Central memory CD8-positive, alpha-beta T cell (primary cell): ENCODE measurements at places on chromosomes 2 and 18.

DNA sequence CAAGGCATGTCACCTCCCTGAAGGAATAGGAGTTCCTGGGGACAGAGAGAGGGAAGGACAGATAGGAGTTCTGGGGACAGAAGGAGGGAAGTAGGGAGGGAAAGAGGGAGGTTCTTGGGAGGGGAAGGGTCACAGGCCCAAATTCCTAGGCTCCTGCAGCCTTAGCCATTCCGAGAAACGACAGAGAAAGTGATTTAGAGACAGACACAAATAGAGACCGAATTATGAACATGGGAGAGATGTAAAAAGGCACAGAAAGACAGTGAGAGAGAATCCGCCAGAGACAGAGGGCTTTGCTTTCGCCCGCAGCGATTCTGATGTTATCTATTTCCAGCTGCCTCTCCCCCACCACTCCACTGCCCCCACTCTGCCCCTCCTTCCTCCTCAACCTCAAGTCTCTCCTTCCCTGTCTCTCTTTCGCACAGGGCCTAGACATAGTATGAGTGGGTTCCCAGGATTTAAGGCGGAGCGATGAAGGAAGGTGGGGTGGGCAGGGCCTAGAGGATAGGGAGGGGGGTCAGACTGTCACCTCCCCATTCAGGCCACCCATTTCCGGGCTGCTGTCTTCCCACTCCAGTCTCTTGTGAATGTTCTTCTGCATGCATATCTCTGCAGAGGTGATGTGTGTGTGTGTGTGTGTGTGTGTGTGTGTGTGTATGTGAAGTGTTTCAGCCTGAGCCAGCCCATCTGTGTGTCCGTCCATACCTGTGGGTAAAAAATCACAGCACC lies 3.3 kb upstream of the WNT6 start:
- no peak for DNase-seq

DNA sequence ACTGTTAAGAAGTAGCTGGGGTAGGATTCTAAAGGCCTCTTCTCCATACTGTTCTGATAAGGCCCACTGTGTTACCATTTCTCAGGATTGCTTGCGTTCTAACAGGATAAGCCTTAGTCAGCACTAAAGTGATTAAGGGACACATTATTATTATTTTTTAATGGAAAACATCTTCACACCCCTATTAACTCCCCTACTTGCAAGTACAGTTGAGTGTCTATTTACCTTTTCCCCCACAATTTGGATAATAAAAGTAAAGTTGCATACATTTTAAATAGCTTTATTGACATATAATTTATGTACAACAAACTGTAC lies 9.0 kb downstream of the REL start:
- no peak for DNase-seq

GRCh38 chr2:200025717-200026116 lies 70.3 kb downstream of the MAIP1 start:
- no peak for DNase-seq

GRCh38 chr2:62663920-62664795 lies 41.4 kb upstream of the EHBP1 start:
- DNase-seq, result no peak

GRCh38 chr2:129793431-129793902 lies 186.0 kb upstream of the RAB6C start:
- no peak for DNase-seq

DNA sequence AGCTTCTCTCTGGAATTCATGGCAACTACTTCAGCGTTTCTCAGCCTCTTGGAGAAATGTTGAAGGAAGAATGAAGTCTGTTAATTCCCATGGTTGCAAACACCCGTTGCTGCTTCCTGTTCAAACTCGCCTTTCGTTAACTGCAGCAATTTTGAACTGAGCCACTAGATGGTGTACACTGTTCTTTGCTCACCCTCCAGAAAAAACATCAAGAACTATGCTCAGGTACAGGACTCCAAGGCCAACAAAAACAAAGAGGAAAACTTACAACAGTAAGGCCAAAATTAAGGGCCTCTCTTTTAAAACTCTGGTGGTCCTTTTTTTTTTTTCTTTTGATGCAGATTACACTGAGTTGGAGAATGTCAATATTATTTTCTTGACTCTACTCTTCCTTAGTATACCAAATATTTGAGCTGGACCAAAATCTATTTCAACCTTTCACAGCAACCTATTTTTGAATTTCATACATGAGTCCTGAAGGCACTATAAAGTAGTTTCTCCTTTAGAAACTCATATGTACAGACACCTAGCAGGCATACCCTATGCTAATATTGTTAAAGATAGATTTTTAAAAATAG lies 58.2 kb downstream of the KLHL14 start:
- DNase-seq, result no peak
